ENCODE measurements at places on chromosomes 1 and 21. TPM values are rescaled to one million over a fixed set of nuclear protein-coding genes. Genes with fewer than 3 reads are reported as not detected.

The TRIM58 gene
- 0.53 TPM for total RNA-seq

The HSF2BP gene
- total RNA-seq, result 1.2 TPM

The FCRLB gene
- 0.79 TPM for total RNA-seq

The MX2 gene
- 0.92 TPM for total RNA-seq

The TMEM269 gene
- total RNA-seq, result not detected

The BSDC1 gene
- total RNA-seq, result 56.5 TPM

The RNPC3 gene
- 5.2 TPM for total RNA-seq

The GSTM1 gene
- 11.4 TPM for total RNA-seq

The SLFNL1 gene
- 0.26 TPM for total RNA-seq

The MPL gene
- total RNA-seq, result not detected

The GPR25 gene
- total RNA-seq, result not detected

The LCE3D gene
- total RNA-seq, result not detected

The SLC9C2 gene
- total RNA-seq, result not detected

The INTS11 gene
- total RNA-seq, result 58.8 TPM

The ERG gene
- 16.0 TPM for total RNA-seq

The DDAH1 gene
- 32.9 TPM for total RNA-seq

The LYPLA2 gene
- 35.8 TPM for total RNA-seq

The SLC6A9 gene
- total RNA-seq, result 5.3 TPM

The IGSF3 gene
- 0.53 TPM for total RNA-seq

The CMPK1 gene
- total RNA-seq, result 141 TPM

The NTNG1 gene
- total RNA-seq, result 0.06 TPM

The IL12RB2 gene
- not detected for total RNA-seq

The HMGCL gene
- total RNA-seq, result 50.6 TPM

The DONSON gene
- total RNA-seq, result 23.1 TPM

The OR6K6 gene
- total RNA-seq, result not detected

The CLCA2 gene
- 0.26 TPM for total RNA-seq

The BMP8B gene
- under 0.01 TPM for total RNA-seq

The PDZK1IP1 gene
- not detected for total RNA-seq

The C8A gene
- total RNA-seq, result not detected

The NCAM2 gene
- 5.5 TPM for total RNA-seq

The ADCY10 gene
- total RNA-seq, result 0.26 TPM

The AKR7A2 gene
- total RNA-seq, result 74.8 TPM

The LPAR3 gene
- 0.13 TPM for total RNA-seq

The SPRR3 gene
- not detected for total RNA-seq

Data from aortic smooth muscle cell (primary cell).